ENCODE measurements at places on chromosomes 2 and 18.

DNA sequence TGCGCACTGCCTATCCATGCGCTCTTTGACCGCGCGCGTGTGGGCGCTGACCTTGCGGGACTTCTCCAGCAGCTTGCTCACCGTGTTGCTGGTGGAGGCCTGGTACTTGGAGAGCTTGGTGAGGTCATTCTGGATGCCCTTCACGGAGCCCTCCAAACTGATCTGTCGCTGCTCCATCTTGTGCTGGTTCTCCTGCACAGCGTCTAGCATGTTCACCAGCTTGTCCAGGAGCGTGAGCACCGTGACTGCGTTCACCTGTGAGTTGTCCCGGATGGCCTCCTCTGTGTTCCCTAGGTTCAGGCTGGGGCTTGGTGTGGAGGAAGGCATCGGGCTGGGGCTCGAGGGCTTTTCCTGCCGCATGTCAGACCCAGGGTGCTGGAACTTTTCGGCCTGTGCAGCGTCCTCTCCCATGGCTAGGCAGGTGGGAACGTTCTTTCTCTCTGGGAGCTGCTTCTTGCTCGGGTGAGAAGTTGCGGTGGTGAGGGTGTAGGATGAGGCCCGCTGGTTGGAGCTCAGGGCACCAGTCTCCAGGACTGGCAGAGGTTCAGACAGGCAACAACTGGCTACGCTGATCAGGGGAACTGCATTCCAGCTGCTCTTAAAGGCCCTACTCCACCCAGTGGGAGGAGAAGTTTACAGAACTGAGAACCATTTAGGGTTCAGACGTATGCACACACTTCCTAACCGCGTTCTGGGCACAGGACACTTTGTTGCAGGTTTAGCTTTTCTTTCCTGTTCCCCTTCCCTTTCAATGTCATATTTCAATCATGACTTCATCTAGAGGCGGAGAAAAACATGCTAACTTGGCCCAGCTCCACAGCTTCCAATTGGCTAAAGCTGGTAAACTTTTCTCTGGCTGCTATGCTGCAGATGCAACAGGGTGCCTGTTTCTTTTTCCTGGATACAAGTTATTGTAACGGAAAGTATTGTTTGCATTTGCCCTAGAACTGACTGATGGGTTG, at the start of gene CAVIN2:
Gene CAVIN2 (minus strand): TSS at position 574 of the 962 bp plus-strand sequence. CDS start 163 bp downstream, at position 411.
- no peak for DNase-seq

DNA sequence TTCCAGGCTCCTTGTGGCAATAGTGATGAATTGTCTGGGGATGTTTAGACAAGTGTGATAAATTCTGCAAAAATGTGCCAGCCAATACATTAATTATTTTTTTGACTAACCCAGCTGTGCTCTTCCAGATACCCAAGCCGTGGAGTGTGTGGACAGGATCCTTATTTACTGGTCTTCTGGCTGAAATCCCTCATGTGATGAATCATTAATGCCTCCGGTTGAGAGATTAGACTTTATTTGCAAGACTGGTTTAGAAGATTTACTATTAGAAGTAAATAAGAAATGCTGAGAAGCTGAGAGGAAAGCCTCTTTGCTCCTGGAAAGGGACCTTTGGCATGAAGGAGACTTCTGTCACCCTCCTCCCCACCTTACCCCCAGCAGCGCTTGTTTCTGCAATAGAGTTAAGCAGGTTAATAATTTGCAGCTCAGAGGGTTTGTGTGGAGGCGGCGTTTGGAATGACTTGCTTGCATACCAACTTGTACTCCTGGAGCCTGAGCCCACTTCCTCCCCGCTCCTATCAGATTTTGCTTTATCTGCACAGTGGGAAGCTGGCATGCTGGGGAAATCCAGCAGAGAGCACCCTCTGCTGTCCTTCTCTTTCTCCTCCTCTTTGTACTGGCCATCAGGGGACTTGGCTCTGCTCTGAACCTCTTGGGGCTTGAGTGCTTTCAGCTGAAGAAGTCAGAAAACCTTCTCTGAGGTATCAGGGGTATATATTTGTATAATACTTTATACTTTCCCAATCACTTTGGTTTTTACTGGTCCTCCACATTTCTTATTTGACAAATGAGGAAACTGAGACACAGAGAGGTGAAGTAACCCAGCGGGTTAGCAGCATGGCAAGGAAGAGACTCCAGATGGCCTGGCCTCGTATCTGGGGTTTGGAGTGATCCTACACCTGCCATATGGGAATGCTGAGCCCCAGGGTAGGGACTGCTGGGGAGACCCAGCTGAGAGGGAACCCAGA, 16.3 kb downstream of the SLC3A1 start:
- no peak for DNase-seq

DNA sequence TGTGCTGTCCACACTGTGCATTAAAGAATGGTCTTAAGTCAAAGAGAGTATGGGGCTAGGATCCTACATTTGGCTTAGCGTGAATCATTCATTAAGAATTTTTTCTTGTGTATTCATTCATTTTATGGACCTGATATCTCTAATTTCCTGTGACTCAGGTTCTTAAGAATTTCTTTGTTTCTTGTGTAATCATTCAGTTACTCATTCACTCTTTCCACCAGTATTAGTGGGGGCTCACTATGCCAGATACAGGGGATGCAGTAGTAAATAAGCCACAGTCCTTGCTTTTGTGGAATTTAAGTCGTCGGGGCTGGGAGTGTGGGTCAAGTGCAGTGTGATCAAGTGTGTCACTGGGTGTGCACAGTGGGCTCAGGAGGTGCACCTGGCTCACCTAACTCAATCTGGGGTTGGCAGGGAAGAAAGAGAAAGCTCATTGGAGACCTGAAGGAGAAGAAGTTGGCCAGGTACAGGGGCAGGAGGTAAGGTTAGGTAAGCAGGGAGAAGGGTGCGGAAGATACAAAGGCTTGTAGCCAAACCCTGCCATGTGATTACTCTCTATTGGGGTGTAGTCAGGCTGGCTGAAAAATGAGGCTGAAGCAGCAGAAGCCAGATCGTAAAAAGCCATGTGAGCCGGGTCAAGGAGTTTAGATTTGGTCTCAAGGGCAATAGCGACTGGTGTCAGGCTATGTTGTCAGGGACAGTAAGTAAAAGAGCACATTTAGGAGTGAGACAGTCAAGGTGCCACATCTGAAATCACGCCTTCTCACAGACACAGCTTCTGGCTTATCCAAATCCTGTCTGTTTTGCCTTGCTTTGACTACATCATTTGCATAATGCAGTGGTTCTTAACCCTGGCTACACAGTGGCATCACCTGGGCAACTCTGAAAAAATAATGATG, 67.2 kb downstream of the KCTD1 start:
- no peak for DNase-seq

DNA sequence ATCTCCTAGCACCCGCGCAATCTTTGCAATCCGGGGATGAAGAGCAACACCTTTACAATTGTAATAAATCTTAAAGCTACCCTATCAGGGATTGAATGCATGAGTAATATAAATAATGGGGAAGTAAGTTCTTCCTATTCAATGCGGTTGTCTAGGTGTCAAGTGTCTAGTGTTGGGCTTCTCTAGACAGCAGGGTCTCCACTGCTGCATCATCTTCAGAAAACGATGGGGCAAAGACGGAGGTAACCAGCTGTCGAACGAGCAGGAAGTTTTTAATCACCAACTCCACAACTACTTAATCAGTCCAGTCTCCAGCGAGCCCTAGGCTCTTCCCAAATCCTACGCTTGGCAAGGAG, 573 bp downstream of the STAM2 start:
- no peak for DNase-seq

DNA sequence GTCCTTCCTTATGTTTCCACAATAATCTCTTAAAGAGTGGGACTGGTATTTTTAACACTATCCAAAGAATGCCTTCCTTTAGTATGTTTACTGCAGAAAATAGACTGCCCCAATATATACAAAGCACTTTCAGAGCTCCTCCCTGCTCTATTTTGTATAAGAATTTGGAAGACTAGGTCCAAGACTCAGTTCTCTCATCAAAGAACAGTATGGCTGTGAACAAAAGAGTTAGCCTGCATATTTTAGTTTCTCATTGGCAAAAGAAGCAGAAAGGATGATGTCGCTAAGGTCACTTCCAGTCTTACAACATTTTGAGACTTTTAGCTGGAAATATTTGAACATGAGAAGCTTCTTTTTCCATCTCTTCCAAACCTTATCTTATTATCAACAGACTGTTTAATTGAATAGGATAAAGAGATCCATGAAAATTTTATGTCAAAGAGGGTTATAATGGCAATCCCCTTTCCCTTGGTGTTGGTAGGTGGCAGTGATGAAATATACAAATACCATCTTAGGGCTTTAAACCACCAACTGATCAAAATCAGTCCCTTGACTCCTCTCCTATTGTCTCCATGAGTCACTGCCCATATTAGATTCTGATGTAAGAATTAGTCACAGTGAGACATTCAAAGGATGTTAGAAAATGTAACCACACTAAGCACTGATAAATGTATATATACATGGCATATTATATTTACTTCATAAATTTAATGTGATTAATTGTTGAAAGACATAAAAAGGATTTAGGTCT, 266.9 kb upstream of the DSEL start:
- DNase-seq, result no peak

DNA sequence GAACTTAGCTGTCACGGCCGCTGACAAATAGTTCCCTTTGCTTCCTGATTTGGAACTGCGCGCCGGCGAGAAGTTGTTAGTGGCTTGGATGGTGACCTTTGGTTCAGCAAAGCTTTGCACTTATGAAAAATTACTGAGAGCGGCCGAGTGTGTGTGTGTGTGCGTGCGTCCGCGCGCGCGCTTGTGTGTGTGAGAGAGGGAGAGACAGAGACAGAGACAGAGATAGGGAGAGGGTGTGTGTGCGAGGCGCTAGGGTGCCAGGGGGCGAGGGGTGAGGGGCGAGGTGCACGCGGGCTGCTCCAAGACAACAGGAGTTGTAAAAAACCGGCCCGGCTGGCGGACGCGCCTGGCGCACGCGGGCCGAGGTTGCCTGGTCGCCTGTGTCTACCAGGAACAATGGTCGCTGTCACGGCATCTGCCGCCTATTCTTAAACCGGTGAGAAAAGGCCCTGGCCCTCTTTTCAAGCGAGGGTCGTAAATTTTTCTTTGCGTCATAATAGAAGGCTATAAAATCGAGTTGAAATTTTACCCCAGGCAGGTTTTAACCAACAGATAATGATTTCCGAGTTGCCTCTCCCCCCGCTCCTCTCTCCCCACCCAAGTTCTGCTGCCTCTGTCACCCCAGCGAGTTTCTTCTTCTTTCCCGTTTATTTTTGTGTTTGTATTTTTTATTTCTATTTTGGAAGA, 535 bp downstream of the HOXD3 start:
- no peak for DNase-seq

DNA sequence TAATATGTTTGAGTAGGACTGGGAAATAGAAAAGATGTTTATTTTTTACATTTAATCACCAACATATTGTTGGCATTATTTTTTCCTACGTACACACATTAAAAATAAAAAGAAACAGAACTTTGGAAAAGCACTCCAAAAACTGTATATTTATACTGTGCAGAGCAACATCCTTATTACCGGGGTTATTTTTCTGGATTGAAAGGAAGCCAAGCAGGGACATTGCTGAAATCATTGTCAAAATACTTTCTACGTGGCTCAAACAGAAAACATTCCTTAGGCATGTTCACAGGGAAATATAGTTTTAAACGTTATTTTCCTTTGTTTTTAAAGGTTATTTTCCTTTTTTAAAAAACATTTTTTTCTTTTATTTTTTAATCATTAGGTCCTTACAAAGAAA, 315.0 kb upstream of the SMIM21 start:
- no peak for DNase-seq
